ENCODE measurements at places on chromosomes 2 and 18. TPM values are rescaled to one million over a fixed set of nuclear protein-coding genes. Genes with fewer than 3 reads are reported as not detected.

HAAO gene
- not detected for total RNA-seq

- no peak overlapping the region for H3K4me3 ChIP-seq
- H3K27ac ChIP-seq: no peak overlapping the region
- H3K36me3 ChIP-seq: peaks cover 43% of the 10 kb centered on the region
- no peaks in the 10 kb centered on the region for H3K27me3 ChIP-seq
- 0 out of 2 replicates have a peak, but pooled peaks cover 3% of the 10 kb centered on the region for H3K4me1 ChIP-seq
- DNase-seq: no peak
Observed at GRCh38 chr18:63981719-63982118, 11.8 kb downstream of the SERPINB8 start.

DNA sequence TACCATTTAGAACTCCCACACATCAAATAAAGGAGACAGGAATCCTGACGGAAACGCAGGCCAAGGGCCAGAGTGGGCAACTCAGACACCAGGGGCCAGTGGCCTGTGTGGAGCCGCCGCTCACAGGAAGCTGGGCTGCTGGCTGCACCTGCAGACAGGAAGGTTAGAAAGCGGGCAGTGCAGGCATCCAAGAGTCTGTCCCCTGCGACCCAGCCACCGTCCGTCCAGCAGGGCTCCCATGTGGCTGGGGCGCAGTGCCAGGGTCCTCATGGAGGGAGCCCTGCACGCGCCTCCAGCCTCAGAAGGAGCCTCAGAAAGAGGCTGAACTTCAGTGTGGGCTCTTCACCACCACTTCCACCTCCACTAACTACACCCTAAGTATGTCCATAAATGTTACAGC, 2.5 kb upstream of the ANO7 start:
- no peak overlapping the region for H3K27ac ChIP-seq
- no peaks in the 10 kb centered on the region for H3K27me3 ChIP-seq
- no peaks in the 10 kb centered on the region for H3K36me3 ChIP-seq
- no peak overlapping the region for H3K4me3 ChIP-seq
- no peak for DNase-seq
- no peaks in the 10 kb centered on the region for H3K4me1 ChIP-seq

DNA sequence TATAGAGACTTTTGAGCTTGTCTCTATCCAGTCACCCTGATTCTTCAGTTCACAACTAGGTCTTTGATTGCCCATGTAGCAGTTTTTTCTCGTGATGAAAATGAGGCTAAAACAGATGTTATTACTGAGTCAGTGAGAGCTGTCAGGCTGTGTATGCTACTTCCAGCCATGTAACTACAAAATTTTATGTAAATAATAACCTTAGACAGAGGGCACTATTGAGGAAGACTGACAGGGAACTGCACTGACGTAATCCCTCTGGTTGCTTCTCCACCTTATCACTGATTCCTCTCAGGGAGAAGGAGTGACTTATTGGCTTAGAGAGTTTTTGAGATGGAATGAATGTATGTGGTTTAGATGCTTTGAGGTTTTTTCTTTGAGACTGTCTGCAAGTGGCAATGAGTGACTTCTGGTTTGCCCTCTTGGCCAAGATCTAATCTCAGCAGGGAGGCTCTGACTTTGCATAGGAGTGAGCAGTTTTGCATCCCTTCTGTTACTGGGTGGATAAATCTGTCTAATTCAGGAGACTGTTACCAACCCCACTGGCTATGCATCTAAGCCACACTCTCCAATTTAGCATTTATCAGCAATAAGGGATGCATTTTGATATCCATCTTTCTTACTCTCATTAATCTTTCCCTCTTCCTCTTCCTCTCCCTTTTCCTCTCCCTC, 555.2 kb upstream of the FANCL start:
- H3K27ac ChIP-seq: no peak overlapping the region
- no peak for DNase-seq
- H3K27me3 ChIP-seq: peaks cover 80% of the 10 kb centered on the region
- no peaks in the 10 kb centered on the region for H3K36me3 ChIP-seq
- H3K4me3 ChIP-seq: no peak overlapping the region

GRCh38 chr2:30178618-30179434, 32.0 kb downstream of the YPEL5 start:
- H3K36me3 ChIP-seq: no peaks in the 10 kb centered on the region
- H3K27ac ChIP-seq: no peak overlapping the region
- no peaks in the 10 kb centered on the region for H3K4me1 ChIP-seq

DNA sequence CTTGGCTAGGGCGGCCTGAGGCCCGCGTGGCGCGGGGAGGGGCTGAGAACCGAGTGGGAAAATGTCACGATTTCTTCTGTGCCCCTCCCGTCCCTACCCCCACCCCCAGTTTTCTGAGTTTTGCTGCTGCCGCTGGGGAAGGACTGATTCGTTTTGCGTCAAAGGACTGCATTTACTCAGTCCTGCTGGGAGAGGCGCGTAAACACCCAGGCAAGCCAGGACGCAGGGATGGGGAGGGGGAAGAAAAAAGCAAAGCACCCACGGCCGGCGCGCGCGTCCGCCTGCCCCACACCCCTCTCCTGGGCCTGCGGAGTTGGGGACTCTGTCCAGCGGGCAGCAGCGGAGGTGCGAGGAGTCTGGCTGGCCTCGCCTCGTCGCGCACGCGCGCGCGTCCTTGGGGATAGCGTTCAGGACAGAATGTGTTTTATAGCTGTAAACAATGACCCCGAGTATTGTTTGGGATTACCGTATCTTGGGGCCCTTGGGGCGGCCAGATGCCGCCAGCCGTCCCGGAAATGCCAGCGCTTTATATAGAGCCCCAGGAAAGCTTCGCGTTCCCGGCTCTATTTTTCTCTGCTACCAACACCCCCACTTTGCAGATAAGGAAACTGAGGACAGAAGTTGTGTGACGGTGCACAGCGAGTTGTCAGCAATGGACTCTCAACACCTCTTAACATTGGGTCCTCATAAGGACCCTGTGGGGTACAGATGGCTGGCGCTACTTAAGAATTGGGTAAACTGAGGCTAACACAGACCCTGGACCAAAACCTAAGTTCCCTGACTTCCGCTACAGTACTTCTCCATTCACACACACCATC, 1.7 kb upstream of the FOSL2 start:
- H3K27me3 ChIP-seq: no peaks in the 10 kb centered on the region
- DNase-seq: peak; percentile 60
- H3K4me1 ChIP-seq: peaks cover 37% of the 10 kb centered on the region
- H3K27ac ChIP-seq: peak overlapping the region; percentile 91
- H3K36me3 ChIP-seq: no peaks in the 10 kb centered on the region
- H3K4me3 ChIP-seq: peak overlapping the region; percentile 87

- H3K27me3 ChIP-seq: no peaks in the 10 kb centered on the region
- DNase-seq: peak; percentile 66
- no peak overlapping the region for H3K4me3 ChIP-seq
- peaks cover 30% of the 10 kb centered on the region for H3K4me1 ChIP-seq
Observed at GRCh38 chr18:13809531-13810255, 14.3 kb upstream of the MC5R start.

- peak overlapping the region; percentile 93 for H3K27ac ChIP-seq
- no peaks in the 10 kb centered on the region for H3K36me3 ChIP-seq
- no peaks in the 10 kb centered on the region for H3K27me3 ChIP-seq
- H3K4me1 ChIP-seq: peaks cover 34% of the 10 kb centered on the region
Observed at GRCh38 chr2:113117541-113118262, 9.7 kb upstream of the IL1RN start.
